ENCODE measurements at places on chromosomes 11 and 22.
A peak's percentile ranks its signal among the peaks of the same experiment; 100 is the strongest.

DNA sequence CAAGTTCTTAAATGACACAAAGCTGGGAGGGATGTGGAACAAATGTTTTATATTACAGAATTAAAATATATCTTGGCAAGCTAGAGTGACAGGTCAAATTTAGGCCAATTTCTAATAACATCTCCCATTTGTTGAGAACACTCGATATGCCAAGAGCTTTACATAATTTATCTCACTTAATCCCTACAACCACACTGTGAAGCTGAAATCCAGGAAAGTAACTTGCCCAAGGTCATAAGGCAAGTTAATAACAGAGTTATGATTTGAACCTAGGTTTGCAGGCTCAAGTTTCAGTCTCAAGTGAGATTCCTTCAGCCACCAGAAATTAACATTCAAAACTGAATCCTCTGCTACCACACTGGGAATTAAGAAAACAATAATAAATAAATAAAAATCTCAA, 38.3 kb downstream of the RAB30 start:
- DNase-seq: no peak

DNA sequence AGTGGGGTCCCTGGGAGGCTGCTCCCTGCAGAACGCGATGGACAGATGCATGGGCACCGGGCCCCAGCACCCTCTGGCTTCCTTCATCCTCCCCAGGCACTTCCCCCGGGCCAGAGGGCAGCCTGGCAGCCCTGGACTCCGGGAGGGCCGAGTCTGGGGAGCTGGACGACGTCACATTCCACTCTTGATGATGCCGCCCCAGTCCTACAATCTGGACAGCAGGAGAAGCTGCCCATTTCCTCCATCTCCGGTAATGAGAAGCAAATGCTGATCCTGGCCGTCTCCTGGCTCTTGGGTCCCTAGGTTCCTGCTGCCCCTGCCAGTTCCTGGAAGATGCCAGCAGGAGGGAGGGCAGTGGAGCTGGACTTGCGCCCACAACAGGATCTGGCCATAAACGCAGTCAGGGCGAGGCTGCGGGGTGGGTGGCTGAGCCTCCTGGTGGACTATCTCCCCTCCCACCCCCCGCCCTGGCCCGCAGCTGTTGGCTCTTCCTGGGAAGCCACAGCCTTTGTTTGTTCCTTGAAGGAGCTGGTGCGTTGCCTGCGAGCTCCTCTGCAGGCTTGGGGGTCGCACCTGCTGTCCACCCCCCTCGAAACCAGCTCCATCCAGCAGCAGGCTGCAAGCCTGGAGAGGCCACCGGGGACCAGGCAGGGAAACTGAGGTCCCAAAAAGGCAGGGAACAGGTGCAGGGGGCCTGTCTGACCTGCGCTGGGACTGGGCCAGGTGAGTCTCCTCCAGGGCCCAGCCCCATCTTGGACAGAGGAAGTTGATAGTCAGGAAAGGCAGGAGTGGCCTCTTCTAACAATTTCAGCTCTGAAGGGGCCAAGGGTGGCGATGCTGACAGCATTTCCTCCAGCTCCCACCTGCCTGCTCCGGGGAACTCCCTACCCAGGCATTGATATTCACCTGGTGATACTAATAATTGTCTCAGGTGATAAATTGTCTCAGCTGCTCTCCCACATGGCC, 17.9 kb upstream of the MUC6 start:
- DNase-seq: no peak

DNA sequence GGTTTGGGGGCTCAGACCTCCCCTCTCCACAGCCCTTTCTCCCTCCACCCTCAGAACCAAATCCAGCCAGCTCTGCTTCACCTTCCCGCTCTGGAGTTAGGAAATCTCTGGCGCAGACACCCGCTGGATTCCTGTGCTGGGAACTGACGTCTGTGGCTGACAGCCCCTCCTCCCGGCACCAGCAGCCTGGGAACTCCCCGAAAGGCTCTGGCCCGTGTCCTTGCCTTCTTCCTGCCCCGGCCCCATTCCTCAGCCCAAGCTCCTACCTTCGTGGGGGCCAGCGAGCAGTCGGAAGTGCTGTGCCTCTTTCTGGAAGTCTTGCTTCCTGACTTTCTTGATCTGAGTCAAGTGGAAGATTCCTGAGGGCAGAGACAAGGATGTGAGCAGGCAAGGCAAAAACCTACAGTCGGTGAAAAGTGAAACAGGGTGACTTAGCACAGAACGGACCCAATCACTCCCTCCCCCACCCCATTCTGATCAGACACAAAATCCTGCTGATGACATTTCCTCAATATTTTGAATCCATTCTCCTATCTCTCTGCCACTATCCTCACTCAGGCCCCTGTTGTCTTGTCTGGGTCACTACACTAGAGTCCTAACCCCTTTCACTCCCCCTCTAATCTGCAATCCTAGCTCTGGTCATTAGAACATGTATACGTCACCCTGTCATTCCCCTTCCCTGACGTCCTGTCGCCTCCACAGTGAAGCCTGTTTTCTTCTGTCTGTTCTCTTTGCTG, 34.1 kb downstream of the CHRDL2 start:
- peak; percentile 37 for DNase-seq

DNA sequence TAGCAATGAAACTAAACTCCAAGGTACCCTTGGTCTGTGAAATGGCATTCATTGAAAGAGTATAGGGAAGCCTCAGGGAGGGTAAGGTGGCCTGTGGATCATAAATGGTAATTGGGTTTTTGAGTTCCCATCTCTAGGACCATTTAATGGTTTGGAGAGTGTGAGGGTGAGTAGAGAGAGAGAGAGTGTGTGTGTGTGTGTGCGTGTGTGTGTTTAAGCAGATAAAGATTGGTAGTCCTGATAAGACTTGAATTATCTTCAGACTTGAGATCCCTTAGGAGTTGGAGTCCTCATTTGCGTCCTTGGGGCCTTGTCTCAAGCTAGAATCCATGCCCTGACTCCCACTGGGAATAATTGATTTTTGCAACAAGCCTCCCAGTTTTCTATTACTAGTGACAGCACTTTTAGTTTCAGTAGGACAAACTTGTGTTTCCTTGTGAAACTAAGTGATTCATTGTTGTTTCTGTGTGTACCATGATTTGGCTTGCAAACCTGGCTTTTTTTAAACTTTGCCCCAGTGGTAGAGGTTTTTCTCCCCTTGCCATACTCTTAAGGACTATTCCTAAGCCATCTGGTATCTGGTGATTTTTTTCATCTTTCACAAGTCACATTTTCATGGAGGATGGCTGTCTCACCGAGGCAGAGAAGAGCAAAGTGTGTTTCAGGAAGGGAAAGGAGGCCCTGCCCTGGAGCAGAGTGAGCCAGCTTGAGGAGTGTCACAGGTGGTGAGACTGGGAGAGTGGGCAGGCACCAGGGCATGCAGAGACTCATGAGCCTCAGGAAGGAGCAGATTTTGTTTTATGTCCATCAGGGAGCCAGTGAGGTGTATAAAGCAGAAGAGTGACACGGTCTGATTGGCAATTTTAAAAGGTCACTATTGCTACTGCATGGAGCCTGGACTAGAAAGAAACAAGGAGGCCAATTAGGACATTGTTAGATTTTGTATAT, 26.7 kb downstream of the ALKBH3 start:
- DNase-seq: no peak

- DNase-seq: no peak
Measured at GRCh38 chr11:8577791-8578581, 16.0 kb downstream of the STK33 start.

Measured in epithelial cell of proximal tubule (primary cell).